ENCODE measurements at places on chromosomes 3 and 15.

DNA sequence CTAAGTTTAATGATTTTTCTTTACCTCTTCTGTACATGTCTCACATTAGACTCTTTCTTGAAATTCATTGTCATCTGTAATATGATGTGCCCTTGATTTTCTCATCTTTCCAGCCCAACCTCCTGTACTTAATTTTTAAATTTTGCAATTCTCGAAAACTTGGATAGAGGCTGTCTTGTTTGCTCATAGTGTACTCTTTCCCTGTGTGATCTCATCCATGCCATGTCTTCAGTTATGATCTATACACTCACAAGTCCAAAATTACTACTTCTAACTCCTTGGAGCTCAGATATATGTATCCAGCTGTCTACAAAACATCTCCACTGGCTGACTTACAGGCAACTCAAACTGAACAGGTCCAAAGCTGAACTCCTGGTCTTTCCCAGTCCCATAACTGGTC, 42.2 kb downstream of the CD200 start:
- no peak for DNase-seq

GRCh38 chr15:89745131-89745530, 5.9 kb downstream of the MESP1 start:
- DNase-seq, result no peak

- DNase-seq, result no peak
These were observed 19.3 kb downstream of the CPOX start for GRCh38 chr3:98574132-98574531.

DNA sequence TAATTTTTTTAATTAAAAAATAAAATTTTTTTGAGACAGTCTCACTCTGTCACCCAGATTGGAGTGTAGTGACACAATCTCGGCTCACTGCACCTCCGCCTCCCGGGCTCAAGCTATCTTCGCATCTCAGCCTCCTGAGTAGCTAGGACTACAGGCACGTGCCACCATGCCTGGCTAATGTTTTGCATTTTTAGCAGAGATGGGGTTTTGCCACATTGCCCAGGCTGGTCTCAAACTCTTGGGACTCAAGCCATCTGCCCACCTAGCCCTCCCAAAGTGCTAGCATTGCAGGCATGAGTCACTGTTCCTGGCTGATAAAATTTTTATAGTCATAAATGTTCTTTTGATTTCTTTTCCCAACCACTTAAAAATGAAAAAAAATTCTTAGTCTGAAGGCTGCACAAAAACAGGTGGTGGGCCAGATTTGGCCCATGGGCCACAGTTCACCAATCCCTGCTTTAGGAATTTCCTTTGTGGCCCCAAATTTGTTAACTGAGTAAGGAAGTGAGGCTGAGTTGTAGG, 9.2 kb downstream of the UBA5 start:
- DNase-seq, result no peak

DNA sequence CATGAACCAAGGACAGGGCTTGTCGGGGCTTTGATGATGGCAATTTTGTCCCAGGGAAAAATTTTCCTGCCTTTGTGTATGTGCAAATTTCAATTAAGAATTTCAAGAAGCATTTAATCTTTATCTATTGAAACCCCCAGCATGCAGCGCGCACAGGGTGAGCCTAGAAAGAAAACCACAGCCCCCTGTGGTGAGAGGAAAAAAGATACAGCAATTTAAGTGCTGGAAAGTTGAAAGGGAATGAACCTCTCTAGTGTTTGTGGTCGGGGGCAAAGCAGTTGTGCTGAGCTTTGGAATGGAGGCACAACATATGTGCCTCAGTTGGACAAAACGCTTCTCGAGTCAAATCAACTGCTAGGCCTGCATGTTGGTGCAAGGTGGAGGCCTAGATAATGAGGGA, 111.8 kb upstream of the C15orf61 start:
- DNase-seq, result no peak

- no peak for DNase-seq
These were observed 374.5 kb downstream of the IL20RB start for GRCh38 chr3:137332297-137332696.

- no peak for DNase-seq
These were observed 312.4 kb downstream of the RSL24D1 start for GRCh38 chr15:54884312-54884711.

DNA sequence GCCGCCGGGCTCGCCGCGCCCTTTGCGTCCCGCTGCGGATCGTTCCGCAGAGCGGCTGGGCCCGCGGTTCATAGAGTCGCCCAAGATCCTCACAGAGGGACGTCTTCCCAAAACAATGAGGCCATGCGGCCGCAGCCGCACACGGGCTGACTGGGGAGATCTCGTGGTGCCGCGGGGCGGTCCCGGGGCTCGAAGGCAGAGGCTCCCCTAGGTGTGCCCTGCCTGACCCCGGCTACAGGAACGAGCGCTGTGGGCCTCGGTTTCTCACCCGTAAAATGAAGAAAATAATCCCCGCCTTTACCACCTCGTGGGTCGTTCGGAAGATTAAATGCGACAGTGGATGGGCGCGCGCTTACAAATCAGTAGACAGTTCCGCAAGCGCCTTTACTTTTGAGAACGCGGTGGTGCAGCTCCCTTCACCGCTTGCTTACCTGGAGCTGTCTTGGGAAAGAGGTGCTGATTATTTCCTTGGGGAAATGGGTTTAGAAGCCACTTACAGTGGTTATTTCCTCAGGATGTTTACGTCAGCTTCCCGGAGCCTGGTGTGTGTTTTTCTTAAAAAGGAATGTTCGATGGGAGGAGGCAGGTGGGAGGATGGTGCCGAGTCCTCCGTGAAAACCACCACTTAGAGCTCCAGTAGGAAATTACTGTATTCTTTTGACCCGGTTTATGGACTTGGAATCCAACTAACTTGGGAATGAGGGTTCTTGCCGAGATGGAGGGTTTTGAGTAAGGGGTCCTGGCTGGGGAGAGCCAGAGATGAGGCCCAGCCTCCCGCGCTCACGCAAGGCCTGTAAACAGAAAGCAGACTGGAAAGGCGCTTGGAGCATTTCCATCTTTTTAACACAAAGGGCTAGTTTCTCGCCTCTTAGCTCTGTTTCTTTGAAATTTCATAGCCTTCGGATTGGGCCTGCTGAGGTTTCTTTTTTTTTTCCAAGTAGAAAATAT, 1.9 kb upstream of the MEX3B start:
- DNase-seq, result no peak

- no peak for DNase-seq
These were observed 19.2 kb downstream of the PLD1 start for GRCh38 chr3:171790898-171791691.

Data from NCI-H2029 treated with DMSO at 0.1 percent for 48 hours (cell line).